ENCODE measurements at places on chromosomes 13 and 19.
A peak's percentile ranks its signal among the peaks of the same experiment; 100 is the strongest.

GRCh38 chr19:10018263-10018662 is 5.0 kb downstream of the RDH8 start:
- peak; percentile 34 for DNase-seq

GRCh38 chr19:47377208-47377701 is 28.1 kb downstream of the DHX34 start:
- no peak for DNase-seq

DNA sequence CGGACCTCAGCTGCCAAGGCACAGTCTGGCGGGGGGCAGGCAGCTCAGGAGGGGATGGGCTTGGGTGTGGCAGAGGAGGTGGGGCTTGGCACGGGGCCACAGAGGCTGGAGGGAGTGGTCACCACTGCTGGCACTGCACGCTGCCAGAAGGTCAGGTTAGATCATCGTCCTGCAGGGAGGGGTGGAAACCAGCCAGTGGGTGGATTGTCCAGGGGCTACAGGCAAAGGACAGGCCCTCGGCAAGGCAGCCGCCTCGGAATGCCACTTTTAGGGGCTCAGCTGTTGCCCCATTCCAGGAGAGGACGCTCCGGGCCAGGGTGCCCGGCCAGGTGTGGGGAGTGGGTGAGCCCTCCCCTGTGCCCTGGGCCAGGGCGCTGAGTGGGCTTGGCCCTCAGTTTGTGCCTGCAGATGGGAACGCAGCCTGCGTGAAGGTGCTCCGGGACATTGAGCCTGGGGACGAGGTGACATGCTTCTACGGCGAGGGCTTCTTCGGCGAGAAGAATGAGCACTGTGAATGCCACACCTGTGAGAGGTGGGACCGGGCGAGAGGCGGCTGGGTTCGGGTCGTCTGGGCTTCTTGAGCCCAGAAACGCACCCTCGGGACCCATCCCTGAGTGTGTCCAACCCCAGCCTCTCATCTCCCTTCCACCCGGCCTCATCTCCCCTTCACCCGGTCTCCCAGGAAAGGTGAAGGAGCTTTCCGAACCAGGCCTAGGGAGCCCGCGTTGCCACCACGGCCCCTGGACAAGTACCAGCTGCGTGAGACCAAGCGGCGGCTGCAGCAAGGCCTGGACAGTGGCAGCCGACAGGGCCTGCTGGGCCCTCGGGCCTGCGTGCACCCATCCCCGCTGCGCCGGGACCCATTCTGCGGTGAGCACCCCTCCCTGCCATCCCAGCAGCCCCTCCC is 6.4 kb downstream of the KMT5C start:
- no peak for DNase-seq

GRCh38 chr13:45332036-45332830 is 8.8 kb downstream of the TPT1 start:
- DNase-seq: peak; percentile 71

- DNase-seq: no peak
Observed at GRCh38 chr13:94595001-94595949, 677 bp downstream of the TGDS start.

DNA sequence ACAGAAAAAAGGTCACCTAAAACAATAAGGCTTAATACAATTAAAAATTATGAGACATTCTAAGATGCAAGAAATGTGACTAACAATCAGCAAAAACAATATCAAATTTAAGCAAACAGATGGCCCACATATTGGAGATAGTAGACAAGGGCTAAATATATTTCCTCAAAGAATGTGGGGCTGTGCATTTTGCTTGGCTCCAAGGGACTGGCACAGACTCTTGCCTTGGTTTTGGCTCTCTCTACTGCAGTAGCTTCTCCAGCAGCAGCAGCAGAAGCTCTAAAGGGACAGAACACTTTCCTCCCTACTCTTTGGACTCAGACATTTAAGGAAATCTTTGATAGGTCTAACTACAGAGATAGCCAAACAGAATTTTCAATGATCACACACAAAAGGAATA is 38.2 kb upstream of the ZNF780A start:
- no peak for DNase-seq

GRCh38 chr13:27728271-27728670 is 64.0 kb upstream of the GSX1 start:
- DNase-seq: no peak

DNA sequence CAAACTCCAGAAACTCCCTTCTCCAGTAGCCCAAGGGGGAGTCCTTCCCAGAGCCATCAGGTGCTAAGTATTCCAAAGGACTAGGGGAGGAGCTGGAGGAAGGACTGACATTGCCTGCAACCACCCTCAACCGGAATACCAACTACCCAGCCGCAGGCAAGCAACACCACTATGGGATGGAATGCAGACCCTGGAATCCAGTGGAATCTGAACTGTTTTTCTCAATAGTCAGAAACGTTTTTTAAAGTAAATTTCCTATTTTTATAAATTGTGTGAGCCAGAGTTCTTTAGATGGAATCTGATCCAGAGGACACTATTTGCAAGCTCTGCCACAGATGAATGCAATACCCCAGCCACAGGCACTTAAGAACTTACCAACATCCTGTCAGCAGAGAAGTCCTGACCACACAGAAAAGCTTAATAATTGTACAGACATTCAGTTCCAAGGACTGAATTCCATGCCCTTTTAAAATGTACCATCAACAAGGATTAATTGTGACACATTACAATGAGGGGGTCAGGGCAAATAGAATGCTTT is 92.1 kb downstream of the USP12 start:
- DNase-seq: no peak

DNA sequence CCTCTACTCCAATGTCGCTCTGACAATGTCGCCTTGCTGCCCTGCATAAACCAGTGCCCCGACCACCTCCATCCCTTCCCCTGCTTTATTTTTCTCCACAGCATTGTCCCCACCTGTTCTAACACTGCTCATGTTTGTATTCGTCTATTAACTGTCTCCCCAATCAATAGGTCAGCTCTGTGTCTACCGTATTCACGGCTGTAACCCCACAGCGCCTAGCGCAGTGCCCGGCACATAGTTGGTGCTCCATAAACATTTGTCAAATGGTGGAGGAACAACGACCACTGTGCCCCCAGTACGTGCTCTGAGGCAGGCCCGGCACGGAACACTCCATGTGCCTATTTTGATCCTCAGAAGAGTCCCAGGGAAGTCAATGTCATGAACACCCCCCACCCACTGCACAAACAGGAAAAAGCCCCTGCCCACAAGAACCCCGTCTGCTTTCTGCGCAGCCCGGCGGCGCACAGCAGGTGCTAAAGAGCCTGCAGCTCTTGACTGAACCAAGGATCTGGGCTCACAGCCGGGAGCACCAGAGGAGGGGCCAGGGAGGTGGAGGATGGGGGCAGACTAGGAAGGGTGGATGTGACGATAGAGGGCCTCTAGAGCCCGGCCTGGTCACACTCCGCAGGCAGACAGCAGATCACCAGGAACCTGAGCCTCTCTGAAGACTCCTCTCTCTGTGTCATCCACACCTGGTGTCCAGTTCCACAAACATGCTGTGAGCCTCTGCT is 1.8 kb upstream of the CEACAM16 start:
- DNase-seq: no peak

GRCh38 chr19:51986309-51987291 is at the start of gene ZNF350:
Gene ZNF350 (minus strand): TSS chr19:51986840. CDS start chr19:51974360, 12,480 bp downstream.
- peak; percentile 98 for DNase-seq

DNA sequence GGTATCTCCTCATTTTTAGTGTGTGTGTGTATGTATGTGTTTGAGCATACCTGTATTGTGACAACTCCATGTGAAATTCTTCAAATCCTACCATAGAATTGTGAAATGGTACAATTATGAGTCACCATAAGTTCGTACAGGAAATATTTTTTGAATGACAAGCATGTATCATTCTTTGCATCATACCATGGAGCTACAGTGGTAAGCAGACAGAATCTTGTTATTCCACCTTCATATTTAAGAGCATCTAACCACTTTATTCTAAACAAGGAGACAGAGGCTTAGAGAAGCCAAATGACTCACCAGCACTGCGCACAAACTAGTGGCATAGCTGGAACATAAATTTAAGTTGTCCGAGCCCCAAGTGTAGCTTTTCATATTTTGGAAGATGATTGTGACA is 4.5 kb upstream of the EPSTI1 start:
- DNase-seq: peak; percentile 72

- no peak for DNase-seq
Observed at GRCh38 chr19:16027528-16027927, 48.8 kb upstream of the TPM4 start.

DNA sequence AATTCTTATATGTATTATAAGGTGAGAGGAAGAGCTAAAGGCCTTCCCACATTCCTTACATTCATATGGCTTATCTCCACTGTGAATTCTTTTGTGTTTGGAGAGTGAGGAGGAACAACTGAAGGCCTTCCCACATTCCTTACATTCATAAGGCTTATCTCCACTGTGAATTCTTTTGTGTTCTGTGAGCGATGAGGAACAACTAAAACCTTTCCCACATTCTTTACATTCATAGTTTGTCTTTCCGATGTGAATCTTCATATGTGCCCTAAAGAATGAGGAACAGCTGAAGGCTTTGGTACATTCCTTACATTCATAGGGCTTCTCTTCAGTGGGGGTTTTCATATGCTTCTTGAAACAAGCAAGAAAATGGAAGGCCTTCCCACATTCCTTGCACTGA is 13.3 kb downstream of the ZNF699 start:
- DNase-seq: no peak

All from inflammatory macrophage treated with lipopolysaccharide for 4 hours (primary cell).